Lung (tissue), 17 donors: ENCODE measurements at places on chromosomes 4 and X. TPM values are rescaled to one million over a fixed set of nuclear protein-coding genes. Genes with fewer than 3 reads are reported as not detected.

DNA sequence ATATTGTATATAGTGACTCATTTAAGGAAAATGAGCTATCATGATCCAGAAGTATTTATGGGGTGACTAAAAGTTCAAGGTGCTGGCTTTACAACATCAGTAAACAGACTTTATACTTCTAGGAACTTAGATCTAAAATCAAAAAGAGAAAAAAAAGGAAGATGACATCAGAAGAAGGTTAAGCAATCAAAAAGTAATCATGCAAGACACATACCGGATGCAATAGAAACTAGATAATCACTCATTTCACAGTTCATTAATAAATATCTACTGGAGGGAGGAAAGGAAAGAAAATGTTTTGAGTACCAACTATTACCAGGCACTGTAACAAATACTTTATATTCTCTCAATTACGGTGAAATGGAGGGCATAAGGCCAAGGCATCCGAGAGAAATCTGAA lies 276.4 kb downstream of the SPRY1 start:
- H3K4me3 ChIP-seq, result no peak overlapping the region

- peak overlapping the region; percentile 83 for H3K27ac ChIP-seq
- H3K27me3 ChIP-seq, result peaks cover 18% of the 10 kb centered on the region
- H3K4me3 ChIP-seq, result no peak overlapping the region
- H3K36me3 ChIP-seq, result no peaks in the 10 kb centered on the region
- no peaks in the 10 kb centered on the region for H3K4me1 ChIP-seq
These were observed 6.7 kb downstream of the APOO start for GRCh38 chrX:23901060-23901459.

- H3K4me3 ChIP-seq, result no peak overlapping the region
These were observed 48.2 kb downstream of the SLC34A2 start for GRCh38 chr4:25703731-25704388.

- H3K36me3 ChIP-seq, result no peaks in the 10 kb centered on the region
- no peak overlapping the region for H3K27ac ChIP-seq
- no peak overlapping the region for H3K4me3 ChIP-seq
These were observed 17.8 kb upstream of the MAN2B2 start for GRCh38 chr4:6557185-6557584.

DNA sequence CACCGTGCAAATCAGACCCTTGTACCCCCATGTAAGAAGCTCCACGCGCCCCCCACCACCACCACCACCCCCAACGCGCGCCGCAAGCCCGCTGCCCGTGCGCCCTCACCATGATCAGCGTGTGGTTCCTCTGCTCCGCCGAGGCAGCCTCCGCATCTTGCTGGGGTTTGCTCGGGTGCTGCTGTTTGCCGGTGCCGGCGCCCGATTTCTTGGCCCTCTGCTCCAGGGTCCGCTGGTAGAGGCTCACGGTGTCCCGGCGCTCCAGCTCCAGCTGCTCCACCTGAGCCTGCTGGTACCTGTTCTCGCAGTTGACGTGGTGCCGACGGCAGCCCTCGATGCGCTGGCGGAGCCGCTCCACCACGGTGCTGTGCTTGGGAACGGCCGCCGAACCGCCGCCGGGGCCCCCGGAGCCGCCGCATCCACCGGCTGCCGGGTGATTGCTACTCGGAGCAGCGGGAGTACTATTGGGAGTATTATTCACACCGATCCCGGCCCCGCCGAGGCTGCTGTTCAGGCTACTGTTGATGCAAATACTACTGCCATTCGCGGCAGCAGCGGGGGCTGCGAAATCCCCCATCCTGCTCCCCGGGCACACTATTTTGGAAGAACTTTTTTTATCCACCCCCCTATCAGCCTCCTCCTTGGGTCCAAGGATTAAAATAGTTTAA lies 1.1 kb downstream of the MAML3 start:
- H3K27ac ChIP-seq, result peak overlapping the region; percentile 95
- peaks cover 1% of the 10 kb centered on the region for H3K4me1 ChIP-seq
- peak; percentile 76 for DNase-seq
- peak overlapping the region; percentile 76 for H3K4me3 ChIP-seq
- no peaks in the 10 kb centered on the region for H3K36me3 ChIP-seq

DNA sequence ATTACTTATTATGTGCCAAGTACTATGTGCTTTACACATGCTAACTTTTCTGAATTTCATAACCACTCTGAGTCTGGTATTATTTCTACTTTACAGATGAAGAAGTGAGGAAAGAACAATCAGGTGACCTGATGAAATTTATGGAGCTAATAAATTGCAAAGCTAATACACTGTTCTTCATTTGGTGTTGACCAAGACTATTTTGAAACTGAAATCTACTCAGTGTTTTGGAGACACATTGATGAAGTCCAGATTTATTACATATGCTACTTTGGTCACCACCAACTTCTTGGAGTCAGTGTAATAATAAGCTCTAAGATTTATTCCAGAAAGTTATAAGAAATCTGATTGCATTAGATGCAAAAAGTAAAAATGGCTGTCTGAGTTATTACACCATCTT lies 637.9 kb downstream of the FAT4 start:
- no peaks in the 10 kb centered on the region for H3K4me1 ChIP-seq
- H3K27me3 ChIP-seq, result no peaks in the 10 kb centered on the region
- no peak for DNase-seq
- no peak overlapping the region for H3K27ac ChIP-seq

GRCh38 chrX:7680181-7680580 lies 162.8 kb upstream of the VCX start:
- H3K27me3 ChIP-seq, result peaks cover 7% of the 10 kb centered on the region
- no peaks in the 10 kb centered on the region for H3K4me1 ChIP-seq

DNA sequence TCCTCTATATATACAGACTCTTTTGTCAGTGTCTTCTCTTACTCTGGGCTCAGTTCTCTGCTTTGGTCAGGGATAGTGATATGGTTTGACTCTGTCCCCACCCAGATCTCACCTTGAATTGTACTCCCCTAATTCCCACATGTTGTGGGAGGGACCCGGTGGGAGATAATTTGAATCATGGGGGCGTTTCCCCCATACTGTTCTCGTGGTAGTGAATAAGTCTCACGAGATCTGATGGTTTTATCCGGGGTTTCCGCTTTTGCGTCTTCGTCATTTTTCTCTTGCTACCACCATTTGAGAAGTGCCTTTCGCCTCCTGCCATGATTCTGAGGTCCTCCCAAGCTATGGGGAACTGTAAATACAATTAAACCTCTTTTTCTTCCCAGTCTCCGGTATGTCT lies 144.4 kb downstream of the GLUD2 start:
- H3K27me3 ChIP-seq, result no peaks in the 10 kb centered on the region
- no peaks in the 10 kb centered on the region for H3K36me3 ChIP-seq
- no peak for DNase-seq
- H3K4me3 ChIP-seq, result no peak overlapping the region
- no peak overlapping the region for H3K27ac ChIP-seq

DNA sequence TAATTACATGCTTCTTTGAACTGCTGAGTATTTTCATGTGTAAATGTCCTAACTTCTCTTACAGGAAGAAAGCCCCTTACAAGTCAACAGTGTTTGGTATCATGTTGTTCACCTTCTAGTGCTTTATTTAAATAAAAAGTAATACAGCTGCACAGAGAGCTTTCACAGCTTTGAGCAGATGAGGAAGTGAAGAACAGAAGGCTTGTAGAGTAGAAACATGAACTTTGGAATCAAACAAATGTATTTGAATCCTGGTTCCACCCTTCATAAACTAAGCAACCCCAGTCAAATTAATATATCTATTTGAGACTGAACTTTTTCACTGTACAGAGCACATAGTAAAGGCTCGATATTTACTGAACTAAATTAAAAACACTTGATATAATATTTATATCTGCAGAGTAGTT lies 120.5 kb downstream of the CAMK2D start:
- H3K4me3 ChIP-seq, result no peak overlapping the region
- H3K36me3 ChIP-seq, result no peaks in the 10 kb centered on the region
- H3K27me3 ChIP-seq, result no peaks in the 10 kb centered on the region
- H3K4me1 ChIP-seq, result peaks cover 8% of the 10 kb centered on the region
- H3K27ac ChIP-seq, result peak overlapping the region; percentile 21

GRCh38 chr4:148730766-148731165 lies 288.6 kb upstream of the NR3C2 start:
- no peaks in the 10 kb centered on the region for H3K27me3 ChIP-seq
- no peaks in the 10 kb centered on the region for H3K4me1 ChIP-seq
- peak; percentile 11 for DNase-seq
- no peak overlapping the region for H3K27ac ChIP-seq
- H3K36me3 ChIP-seq, result no peaks in the 10 kb centered on the region

DNA sequence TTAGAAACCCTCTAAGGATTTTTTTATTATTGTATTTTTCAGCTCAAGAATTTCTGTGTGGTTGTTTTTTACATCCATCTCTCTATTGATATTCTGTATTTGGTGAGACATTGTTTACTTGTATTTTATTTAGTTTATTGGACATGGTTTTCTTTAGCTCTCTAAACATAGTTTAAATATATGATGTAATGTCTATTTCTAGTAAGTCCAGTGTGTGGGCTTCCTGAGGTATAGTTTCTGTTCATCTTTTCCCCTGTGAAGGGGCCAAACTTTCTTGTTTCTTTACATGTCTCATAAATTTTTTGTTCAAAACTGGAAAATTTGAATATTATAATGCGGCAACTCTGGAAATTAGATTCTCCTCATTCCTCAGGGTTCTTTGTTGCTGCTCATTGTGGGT lies 28.2 kb upstream of the ATRX start:
- DNase-seq, result no peak
- no peaks in the 10 kb centered on the region for H3K4me1 ChIP-seq
- H3K36me3 ChIP-seq, result no peaks in the 10 kb centered on the region
- H3K4me3 ChIP-seq, result no peak overlapping the region

GRCh38 chrX:50100188-50100587 lies 100.6 kb downstream of the AKAP4 start:
- peaks cover 15% of the 10 kb centered on the region for H3K27me3 ChIP-seq
- H3K4me1 ChIP-seq, result no peaks in the 10 kb centered on the region
- H3K36me3 ChIP-seq, result no peaks in the 10 kb centered on the region
- H3K27ac ChIP-seq, result no peak overlapping the region
- DNase-seq, result peak; percentile 50

- H3K27me3 ChIP-seq, result no peaks in the 10 kb centered on the region
- DNase-seq, result no peak
- H3K27ac ChIP-seq, result no peak overlapping the region
- no peak overlapping the region for H3K4me3 ChIP-seq
- no peaks in the 10 kb centered on the region for H3K36me3 ChIP-seq
These were observed 148.6 kb upstream of the INTU start for GRCh38 chr4:127484117-127484516.

- H3K4me1 ChIP-seq, result peaks cover under 1% of the 10 kb centered on the region
- peaks cover 4% of the 10 kb centered on the region for H3K36me3 ChIP-seq
- H3K27me3 ChIP-seq, result no peaks in the 10 kb centered on the region
- H3K4me3 ChIP-seq, result no peak overlapping the region
- no peak for DNase-seq
- no peak overlapping the region for H3K27ac ChIP-seq
These were observed 23.0 kb upstream of the CYP2U1 start for GRCh38 chr4:107908377-107908776.

DNA sequence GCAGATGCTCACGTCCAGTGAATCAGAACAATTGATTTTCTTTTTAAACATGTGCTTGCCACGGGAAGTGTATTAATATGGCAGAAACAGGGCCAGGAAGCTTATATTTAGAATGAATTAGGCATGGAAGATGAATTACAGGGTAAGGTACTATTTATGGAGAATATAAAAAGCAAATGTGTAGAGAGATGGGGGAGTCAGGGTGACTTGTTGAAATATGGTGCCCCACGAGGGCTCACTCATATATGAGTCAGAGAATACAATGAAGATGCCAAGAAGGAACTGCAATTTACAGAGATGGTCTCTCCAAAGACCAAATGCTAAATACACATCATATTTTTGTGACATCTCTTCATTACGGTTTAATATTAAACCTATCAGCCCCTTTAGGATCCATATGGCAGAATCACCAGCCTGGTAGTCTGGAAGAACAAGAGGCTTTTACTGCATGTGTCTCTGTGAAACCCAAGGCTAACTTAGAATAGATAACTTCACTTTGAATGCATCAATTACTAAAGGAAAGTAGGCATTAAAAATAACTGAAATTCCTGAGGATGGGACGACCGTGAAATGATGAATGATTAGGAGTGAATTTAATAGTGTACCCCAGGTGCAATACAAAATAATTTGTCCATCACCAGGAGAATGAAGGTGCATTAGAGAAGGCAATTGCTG lies 385.3 kb downstream of the ARHGAP24 start:
- no peaks in the 10 kb centered on the region for H3K27me3 ChIP-seq
- peaks cover 12% of the 10 kb centered on the region for H3K4me1 ChIP-seq
- no peak overlapping the region for H3K27ac ChIP-seq
- no peak for DNase-seq
- H3K36me3 ChIP-seq, result no peaks in the 10 kb centered on the region
- no peak overlapping the region for H3K4me3 ChIP-seq

The RAB39B gene
- total RNA-seq, result 0.63 TPM

The TEX13A gene
- total RNA-seq, result not detected

The EMCN gene
- total RNA-seq, result 90.8 TPM
